Upper lobe of left lung (tissue), 6 donors: ENCODE measurements at places on chromosomes 1 and 21.

GRCh38 chr1:17765444-17766411, 10.6 kb downstream of the ACTL8 start:
- no peak for DNase-seq

DNA sequence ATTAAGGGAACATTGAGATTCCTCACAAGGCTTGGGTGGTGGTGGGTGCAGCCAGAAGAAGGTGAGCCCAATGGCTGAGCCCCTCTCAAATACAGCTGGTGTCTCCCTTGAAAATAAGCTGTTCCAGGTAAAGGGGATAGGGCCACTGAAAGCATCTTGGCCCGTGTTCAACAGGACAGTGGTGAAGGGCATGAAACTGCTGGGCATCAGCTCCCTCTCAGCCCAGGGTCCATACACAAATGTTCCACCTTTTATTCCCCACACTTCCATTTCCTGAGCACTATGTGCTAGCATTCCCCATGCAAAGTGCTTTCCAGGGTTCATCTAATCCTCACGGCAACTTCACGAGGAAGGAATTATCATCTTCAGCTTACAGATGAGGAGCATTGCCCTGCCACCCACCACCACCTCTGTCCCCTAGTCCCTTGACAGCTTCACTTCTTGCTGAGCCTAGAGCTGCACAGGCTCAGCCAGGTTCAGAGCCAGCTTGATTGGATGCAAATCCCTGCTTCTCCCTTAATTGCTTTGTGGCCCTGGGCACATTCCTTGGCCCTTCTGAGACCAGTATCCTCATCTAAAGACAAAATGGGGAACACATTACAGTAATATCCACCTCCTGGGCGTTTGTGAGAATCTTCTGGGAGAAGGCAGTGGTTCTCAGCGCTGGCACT, 9.6 kb downstream of the TAGLN2 start:
- no peak for DNase-seq

DNA sequence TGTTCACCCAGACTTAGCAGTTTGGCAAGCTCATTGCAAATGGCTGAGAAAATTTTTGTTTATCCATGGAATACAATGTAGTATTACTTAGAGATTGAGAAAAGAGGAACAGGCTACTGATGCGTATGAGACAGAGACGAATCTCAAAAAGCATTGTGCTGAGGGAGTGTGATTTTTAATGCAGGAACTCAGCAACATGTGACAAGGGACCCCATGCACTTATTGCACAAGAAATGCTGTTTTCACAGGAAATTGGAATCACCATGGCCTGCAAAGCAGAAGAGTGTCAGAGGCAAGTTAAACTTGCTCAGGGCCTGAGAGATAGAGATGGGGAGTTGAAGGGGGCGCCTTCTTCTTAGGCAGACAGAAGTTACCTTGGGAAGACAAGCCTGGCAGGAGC, 32.6 kb upstream of the TLR5 start:
- peak; percentile 32 for DNase-seq

DNA sequence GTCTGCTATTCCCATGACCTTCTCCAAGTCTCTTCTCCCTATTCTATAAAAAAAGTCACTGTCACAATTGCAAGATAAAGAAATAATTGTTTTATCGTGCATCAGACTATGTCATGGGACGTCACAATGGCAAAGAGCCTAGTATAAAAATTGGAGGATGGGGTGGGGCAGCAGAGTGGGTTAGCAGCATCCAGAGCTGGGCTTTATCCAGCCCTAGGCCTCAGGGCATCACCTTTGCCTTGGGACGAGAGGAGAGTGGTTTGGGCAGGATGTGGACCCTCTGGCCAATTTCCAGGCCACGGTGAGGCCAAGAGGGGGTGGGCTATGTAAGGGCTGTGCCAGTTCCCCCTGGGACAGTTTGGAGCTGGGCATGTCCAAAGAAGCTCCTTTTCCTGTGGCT, 25.7 kb downstream of the WNT4 start:
- no peak for DNase-seq

DNA sequence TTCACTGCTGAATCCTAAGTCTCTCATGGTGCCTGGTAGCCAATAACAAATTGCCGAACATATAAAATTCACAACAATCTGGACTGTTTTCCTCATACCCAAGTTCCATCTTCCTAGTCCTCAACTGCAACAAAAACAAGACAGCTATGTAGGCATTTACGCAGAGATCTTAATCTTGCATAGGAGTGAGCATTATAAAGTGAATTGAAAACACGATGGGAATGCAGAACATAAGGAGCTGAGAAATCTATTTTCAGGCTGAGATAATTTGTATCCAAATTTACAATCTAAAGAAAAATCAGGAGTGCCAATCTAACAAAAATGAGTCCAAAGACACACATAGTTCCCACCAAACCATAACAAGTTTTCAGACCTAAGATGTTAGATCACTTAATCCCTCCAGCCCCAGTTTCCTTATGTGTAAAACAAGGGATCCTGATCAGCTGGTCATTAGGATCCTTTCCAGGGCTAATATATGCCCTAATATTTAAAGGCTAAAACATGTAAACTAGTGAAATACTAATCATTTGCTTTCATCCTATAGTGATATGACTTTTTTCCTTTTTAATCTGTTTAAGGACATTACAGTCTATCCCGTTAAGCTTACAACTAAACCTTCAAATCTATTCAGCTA, 1.9 kb downstream of the SLC16A1 start:
- DNase-seq = no peak

- DNase-seq = no peak
Measured at GRCh38 chr1:32883338-32884031, 2.8 kb upstream of the HPCA start.

DNA sequence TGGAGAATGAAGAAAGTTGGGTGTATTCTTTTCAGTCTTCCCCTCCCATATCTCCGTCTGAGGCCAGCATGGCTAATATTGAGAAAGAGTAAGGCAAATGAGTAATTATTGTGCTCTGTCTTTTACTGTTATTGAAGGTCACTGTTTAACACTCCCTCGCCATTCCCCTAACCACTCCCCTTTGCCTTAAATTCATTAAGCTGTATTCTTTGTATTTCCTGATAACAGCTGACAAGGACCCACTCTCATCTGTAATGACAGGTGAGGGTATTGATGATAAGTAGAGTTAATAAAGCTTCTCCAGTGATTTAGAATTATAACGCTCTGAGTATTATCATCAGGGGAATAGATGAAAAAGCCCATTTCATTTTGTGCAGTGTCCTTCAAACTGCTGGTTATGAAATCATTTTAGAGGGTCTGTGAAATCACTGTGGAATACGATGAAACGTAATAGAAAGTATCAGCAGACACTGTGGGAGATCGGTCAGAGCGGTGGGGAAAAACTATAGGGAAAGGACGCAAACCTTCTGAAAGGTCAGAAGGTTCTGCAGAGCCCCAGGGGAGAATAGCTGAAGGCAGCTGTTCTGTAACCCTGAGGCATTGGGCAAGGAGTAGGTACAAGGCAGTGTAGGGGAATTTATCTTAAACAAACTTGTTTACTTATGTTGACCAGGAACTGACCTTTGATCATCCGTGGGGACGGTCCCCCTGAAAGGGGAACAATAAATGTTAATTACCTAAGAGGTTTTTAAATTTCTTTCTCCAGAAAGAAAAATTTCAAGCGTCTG, 46.3 kb upstream of the CACYBP start:
- DNase-seq = no peak

DNA sequence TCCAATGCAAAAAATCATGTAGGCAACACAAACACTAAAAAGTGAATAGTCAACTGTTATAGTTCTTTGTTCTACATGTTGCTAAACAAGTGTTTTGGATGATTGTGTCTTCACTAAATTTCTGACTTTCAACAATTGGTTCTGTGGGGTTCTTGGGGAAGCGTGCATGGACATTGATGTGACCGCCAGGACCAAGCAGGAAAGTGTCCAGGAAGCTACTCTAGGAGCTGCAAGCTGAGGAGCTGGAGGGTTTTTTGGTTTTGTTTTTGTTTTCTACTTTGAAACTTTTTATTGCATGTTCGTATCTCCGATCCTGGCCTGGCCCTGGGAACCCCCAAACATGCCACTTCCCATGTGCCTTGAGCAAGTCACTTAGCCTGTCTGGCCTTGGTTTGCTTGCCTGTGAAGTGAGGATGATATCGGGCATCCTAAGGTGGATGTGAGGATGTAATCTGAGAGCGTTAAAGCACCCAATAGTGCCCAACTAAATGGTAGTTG, 8.0 kb downstream of the TMPRSS3 start:
- DNase-seq = no peak

- DNase-seq = peak; percentile 75
Measured at GRCh38 chr1:3393987-3394920, 60.2 kb upstream of the ARHGEF16 start.

DNA sequence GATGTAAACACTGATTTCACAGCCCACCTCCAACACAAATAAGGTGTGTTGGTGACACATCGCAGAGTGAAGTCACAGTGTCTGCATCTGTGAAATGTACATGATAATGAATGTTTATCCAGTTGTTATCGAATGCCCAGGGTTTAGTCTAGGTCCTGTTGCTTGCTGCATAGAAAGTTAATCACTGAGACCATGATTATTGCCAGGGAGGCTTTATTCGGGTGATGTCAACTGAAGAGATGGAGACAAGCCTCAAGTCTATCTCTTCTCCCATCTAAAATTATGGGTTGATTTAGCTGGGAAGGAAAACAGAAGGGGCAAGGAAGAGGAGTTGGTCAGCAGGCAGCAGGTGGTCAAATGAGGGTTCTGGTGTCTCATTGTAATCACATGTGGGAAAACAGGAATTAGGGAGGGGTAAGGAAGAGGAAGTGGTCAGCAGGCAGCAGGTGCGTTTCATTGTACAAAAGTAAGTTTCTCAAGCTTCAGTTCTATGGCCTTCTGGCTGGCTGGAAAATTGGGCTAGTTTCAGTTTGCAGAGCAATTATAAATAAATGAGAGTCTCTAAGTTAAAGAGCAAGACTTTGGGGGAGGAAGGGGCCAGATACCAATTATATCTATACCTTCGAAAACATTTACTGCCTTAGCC, 146.3 kb upstream of the DNAH14 start:
- no peak for DNase-seq

DNA sequence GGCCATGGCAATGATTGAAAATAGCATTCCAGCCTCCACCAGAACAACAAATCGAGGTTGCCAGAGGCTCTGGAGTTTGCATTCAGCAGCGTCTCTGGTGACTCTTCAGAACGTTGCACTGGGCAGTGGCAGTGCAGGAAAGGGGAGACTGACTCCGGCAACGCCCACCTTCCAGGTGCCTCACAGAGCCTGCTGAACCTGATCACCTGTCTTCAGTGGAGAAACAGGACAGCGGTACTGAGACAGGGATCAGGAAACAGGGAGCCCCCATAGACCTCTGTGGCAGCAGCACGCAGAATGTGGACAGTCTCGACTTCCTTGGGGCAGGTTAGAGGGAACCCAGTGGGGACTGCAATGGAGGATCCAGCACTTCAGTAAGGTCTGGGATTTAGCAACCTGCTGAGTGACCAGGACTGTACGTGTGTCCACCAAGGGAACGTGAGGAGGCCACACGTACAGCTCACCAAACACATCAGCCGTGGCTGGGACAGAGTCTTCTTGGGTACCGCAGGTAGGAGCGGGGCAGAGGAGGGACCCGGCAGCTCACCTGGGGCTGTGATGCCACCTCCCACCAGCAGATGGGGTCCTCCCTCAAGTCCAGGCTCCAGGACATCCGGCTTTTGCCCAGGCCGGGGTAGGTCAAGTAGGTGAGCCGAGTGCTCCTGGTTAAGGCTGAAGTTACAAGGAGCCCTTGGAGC, 128.6 kb downstream of the PRDM2 start:
- DNase-seq = peak; percentile 87

DNA sequence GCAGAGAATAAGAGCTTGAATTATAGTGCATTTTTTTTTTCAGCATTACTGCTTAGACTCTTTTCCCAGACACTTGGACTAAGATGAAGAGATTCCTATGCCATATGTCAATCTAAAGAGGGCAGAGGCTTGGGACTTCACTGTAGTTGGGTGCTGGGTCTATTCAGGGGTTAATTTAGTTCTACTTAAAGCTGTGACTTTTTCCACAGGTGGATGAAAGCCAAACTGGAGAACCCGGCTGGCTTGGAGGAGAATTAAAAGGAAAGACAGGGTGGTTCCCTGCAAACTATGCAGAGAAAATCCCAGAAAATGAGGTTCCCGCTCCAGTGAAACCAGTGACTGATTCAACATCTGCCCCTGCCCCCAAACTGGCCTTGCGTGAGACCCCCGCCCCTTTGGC, 104.8 kb downstream of the ATP5PO start:
- no peak for DNase-seq

GRCh38 chr1:37083603-37084002, 49.3 kb upstream of the GRIK3 start:
- no peak for DNase-seq

DNA sequence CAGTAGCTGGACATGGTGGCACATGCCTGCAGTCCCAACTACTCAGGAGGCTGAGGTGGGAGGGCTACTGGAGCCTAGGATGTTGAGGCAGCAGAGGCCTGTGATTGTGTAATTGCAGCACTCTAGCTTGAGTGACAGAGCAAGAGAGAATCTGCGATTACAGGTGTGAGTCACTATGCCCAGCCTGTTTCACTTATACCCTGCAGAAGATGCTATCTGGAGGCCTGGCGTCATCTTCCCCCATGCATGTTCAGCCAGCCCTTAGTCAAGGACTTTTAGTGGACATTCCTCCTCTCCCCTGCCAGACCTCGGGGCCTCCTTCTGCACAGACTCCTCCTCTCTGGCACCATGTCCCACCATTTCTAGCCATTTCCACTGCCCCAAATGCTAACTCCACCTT, 36.3 kb upstream of the RCC2 start:
- no peak for DNase-seq
